Thoracic aorta (tissue), 2 donors: ENCODE measurements at places on chromosomes 5 and 9.

- H3K27me3 ChIP-seq = no peaks in the 10 kb centered on the region
- H3K36me3 ChIP-seq = peaks cover 10% of the 10 kb centered on the region
- peak within 1 kb of the TSS; percentile 80 for H3K27ac ChIP-seq
- peaks cover 14% of the 10 kb centered on the region for H3K4me1 ChIP-seq
Observed at GRCh38 chr9:137277329-137278041, at the start of gene TOR4A. TOR4A (plus strand) TSS chr9:137277726; CDS start chr9:137278690, 964 bp downstream.

GRCh38 chr5:1169211-1170115, 31.9 kb upstream of the SLC6A19 start:
- no peaks in the 10 kb centered on the region for H3K4me1 ChIP-seq
- no peak for DNase-seq
- no peak overlapping the region for H3K4me3 ChIP-seq
- H3K36me3 ChIP-seq = no peaks in the 10 kb centered on the region
- no peak overlapping the region for H3K27ac ChIP-seq
- H3K27me3 ChIP-seq = no peaks in the 10 kb centered on the region

GRCh38 chr5:17991775-17992174, 357.5 kb downstream of the TAF11L14 start:
- no peaks in the 10 kb centered on the region for H3K27me3 ChIP-seq
- H3K4me1 ChIP-seq = no peaks in the 10 kb centered on the region
- H3K4me3 ChIP-seq = no peak overlapping the region
- no peaks in the 10 kb centered on the region for H3K36me3 ChIP-seq
- no peak for DNase-seq

DNA sequence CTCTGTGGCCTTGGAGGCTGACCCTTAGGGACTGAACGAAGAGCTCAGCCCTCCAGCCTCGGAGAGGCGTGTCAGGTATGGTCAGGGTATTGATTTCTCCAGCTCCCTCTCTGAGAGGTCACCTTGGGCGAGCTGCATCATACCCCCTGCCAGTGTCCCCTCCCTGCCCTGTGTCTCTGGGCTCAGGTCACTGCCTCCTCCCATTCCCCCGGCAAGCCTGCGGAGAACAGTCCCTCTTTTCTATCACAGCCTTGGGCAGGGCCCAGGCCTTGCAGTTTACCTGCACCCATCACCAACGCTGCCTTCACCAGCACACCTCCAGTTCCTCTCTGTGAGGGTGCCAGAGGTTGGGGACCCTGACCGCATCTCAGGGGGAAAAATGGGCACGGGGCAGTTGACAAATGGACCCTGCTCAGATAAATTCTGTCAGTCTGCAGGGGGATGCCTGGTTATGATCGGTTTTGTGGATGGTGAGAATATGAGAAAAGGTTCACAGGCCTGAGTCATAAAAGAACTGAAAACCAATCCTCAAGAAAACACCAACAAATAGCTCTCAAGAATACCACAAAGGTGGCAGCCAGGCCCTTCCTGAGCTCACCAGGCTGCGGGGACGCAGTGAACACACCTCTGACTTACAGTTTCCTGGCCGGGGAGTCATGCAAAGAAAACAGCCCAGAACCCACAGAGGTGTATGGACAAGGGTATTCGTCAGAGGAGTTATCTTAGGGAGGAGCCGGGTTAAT, 24.7 kb upstream of the RXRA start:
- no peaks in the 10 kb centered on the region for H3K36me3 ChIP-seq
- H3K4me1 ChIP-seq = no peaks in the 10 kb centered on the region
- H3K4me3 ChIP-seq = no peak overlapping the region
- H3K27ac ChIP-seq = no peak overlapping the region
- no peaks in the 10 kb centered on the region for H3K27me3 ChIP-seq
- no peak for DNase-seq

GRCh38 chr5:3899093-3899492, 303.5 kb downstream of the IRX1 start:
- no peaks in the 10 kb centered on the region for H3K27me3 ChIP-seq
- H3K4me3 ChIP-seq = no peak overlapping the region
- H3K4me1 ChIP-seq = no peaks in the 10 kb centered on the region
- no peak overlapping the region for H3K27ac ChIP-seq
- H3K36me3 ChIP-seq = no peaks in the 10 kb centered on the region
- no peak for DNase-seq

DNA sequence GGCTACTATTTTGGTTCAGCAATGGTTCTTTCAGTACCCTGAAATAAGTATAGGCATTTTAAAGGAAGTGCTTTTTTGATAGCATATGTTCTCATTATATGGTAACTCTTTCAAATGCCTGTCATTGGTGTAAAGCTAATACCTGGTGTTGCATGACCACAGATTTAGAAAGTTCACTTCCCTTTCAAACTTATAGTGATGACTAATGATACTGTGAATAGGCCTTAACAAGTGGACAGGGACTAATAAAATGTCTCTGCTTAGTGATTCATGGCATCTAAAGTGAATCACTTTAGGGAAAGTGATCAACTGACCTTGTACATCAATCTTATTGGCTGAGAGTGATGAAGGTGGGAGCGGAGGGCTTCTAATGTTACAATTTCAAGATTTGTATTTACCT, 21.6 kb downstream of the MRPL22 start:
- no peak overlapping the region for H3K27ac ChIP-seq
- H3K27me3 ChIP-seq = no peaks in the 10 kb centered on the region
- no peak overlapping the region for H3K4me3 ChIP-seq
- DNase-seq = no peak
- no peaks in the 10 kb centered on the region for H3K4me1 ChIP-seq

DNA sequence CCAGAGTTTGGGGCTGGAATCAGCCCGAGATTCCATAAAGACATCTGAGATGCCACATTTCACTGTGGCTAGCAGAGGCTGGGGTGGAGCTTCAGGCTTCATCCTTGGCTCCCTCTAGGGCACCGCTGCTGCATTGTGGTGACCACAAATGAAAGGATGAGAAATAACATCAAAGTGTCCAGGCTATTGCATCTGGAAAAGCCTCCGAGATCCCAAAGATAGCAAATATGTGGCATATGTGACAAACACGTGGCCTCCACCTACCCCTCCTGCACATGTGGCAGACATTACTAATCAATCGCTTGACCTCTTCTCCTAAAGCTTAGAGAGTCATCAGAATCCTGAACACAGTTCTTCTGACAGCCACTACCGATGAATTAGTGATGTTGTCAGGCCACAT, 4.5 kb downstream of the SPARC start:
- DNase-seq = no peak
- peak overlapping the region; percentile 95 for H3K27ac ChIP-seq
- peak overlapping the region; percentile 90 for H3K4me3 ChIP-seq
- peaks cover 70% of the 10 kb centered on the region for H3K4me1 ChIP-seq
- H3K36me3 ChIP-seq = peaks cover 14% of the 10 kb centered on the region

DNA sequence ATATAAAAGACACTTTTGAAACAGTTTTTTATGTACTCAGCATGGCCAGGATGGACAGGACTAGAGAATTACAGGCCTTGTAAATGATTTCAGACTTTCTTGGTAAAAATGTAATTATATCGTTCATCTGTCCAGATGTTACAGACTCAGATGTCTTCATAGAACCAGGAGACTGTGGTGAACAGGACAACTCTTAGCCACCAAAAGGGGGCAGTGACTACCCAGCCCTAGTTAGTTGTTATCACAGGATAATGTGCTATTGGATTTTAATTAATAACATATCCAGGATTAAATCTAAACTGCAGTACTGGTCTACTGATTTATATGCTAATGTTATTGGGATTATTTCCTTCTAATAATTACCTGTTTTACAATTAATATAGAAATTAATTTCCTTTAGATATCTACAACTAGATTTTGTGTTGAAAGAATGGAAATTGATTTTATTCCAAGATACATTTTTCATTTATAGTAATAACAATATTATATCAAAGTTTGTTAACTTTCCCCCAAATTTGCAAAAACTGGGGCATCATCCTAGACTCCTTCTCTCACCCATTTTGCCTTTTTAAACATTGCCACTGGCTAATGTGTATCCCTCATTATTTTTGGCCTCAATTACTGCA, 99.4 kb downstream of the MTREX start:
- DNase-seq = no peak
- H3K36me3 ChIP-seq = peaks cover 17% of the 10 kb centered on the region
- no peak overlapping the region for H3K4me3 ChIP-seq
- H3K27ac ChIP-seq = no peak overlapping the region

GRCh38 chr5:6453937-6454560, 5.4 kb downstream of the UBE2QL1 start:
- H3K4me1 ChIP-seq = peaks cover 52% of the 10 kb centered on the region
- H3K27ac ChIP-seq = peak overlapping the region; percentile 44
- H3K4me3 ChIP-seq = peak overlapping the region; percentile 2
- no peak for DNase-seq

GRCh38 chr9:115914291-115914690, 239.3 kb upstream of the PAPPA start:
- no peaks in the 10 kb centered on the region for H3K4me1 ChIP-seq
- DNase-seq = no peak
- no peaks in the 10 kb centered on the region for H3K27me3 ChIP-seq
- no peak overlapping the region for H3K4me3 ChIP-seq

DNA sequence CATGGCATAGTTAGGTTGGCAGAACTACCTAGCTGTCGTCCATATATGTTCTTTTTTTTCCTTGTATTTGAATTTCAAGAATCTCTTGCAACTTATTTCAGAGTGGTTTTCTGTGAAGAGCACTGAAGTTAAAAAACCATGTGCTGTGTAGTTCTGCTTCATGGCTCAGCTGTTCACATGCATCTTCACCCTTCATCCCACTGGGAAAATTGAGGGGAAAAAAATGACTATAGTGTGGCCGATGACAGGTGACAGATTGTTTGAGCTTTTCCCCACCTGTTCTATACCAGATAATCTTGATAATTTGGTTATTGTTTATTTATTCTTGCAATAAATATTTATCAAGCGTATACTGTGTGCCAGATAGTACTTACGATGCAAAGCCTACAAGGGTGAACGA, 77.8 kb downstream of the AOPEP start:
- DNase-seq = no peak
- peak overlapping the region; percentile 96 for H3K27ac ChIP-seq
- H3K4me1 ChIP-seq = peaks cover 97% of the 10 kb centered on the region
- H3K27me3 ChIP-seq = no peaks in the 10 kb centered on the region
- no peaks in the 10 kb centered on the region for H3K36me3 ChIP-seq

- peak overlapping the region; percentile 16 for H3K4me3 ChIP-seq
- peak overlapping the region; percentile 10 for H3K27ac ChIP-seq
- peaks cover 2% of the 10 kb centered on the region for H3K4me1 ChIP-seq
Observed at GRCh38 chr5:31993165-31993961, 180.8 kb downstream of the GOLPH3 start.

- no peaks in the 10 kb centered on the region for H3K36me3 ChIP-seq
- peak overlapping the region; percentile 83 for H3K4me3 ChIP-seq
- peaks cover 3% of the 10 kb centered on the region for H3K4me1 ChIP-seq
- no peak for DNase-seq
- H3K27me3 ChIP-seq = no peaks in the 10 kb centered on the region
Observed at GRCh38 chr5:43396762-43397304, 15.4 kb downstream of the CCL28 start.

DNA sequence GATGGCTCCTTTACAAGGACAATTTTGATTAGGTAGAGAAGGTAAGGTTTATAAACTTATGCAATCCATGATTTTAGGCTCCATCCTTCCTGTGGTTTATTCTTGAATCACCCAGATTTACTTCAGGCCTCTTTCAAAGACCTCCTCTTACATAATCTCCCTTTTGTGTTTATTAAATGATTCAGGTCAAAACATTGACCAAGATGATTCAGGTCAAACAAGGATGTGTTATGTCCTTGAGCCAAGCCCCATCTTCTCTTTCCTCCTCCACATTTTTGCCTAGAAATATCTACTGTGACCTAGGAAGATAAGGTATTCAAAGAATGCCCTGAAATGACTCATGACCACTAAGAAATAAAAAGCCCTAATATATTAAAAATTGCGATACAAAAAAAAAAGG, 31.8 kb upstream of the TLR4 start:
- no peak overlapping the region for H3K4me3 ChIP-seq
- no peaks in the 10 kb centered on the region for H3K4me1 ChIP-seq
- no peak for DNase-seq
- no peaks in the 10 kb centered on the region for H3K27me3 ChIP-seq

DNA sequence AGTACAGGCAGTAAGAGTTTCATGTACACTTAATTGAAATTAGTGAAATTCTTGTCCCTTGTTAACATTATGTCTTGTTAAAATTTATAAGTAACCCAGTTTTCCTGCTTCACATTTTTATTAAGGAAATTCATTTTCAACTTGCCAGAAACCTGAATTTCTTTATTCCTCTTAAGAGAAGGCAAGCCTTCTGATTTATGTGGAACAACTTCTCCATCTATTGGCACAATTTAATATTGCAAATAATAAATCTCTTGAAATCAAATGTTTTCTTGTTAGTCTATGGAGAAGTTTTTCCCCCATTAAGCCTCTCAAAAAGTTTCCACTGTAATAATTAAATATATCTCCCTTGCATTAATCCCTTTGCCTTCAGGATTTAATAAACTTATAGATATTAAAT, 33.8 kb upstream of the ACO1 start:
- H3K4me3 ChIP-seq = no peak overlapping the region
- no peaks in the 10 kb centered on the region for H3K4me1 ChIP-seq
- no peaks in the 10 kb centered on the region for H3K36me3 ChIP-seq

DNA sequence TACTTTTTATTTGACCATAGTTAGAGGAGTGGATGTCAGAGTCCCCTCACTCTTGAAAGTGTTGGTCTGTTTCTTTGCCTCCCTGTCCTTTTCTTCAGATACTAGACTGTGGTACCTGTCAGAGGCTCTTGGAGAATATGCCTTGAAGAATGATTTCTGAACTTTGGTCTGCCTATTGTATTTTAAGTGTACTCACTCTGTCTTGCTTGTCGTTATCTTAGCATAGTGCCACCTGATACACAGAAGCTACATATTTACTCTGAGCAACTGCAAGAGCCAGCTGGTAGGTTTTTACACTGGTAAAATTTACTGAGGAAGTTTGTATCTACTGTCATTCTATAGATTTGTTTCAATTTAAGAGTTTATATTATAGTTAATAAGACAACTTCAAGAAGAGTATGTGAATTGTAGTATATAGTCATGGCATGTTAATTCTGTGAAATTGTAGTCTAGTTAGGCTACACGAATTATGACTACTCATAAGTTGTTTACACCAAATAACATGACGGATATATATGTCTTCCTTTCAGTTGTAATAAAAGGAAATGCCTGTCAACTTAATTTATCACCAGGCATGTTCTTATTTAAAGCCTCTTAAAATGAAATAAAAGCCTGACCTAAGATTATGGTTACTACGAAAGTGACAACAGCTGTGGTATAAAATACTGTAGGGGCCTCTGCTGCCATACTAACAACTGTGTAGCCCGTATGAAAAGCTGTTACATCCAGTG, 201.7 kb downstream of the KDM4C start:
- DNase-seq = no peak
- no peaks in the 10 kb centered on the region for H3K36me3 ChIP-seq
- H3K27ac ChIP-seq = no peak overlapping the region

- no peak overlapping the region for H3K27ac ChIP-seq
- H3K4me3 ChIP-seq = no peak overlapping the region
- H3K27me3 ChIP-seq = no peaks in the 10 kb centered on the region
- H3K36me3 ChIP-seq = no peaks in the 10 kb centered on the region
Observed at GRCh38 chr5:157855404-157855994, 3.4 kb downstream of the CLINT1 start.

GRCh38 chr9:137689745-137690529, 71.1 kb downstream of the EHMT1 start:
- no peak overlapping the region for H3K4me3 ChIP-seq
- no peaks in the 10 kb centered on the region for H3K36me3 ChIP-seq
- peaks cover 26% of the 10 kb centered on the region for H3K4me1 ChIP-seq
- no peaks in the 10 kb centered on the region for H3K27me3 ChIP-seq
- H3K27ac ChIP-seq = no peak overlapping the region

GRCh38 chr9:132578367-132578932, 4.0 kb upstream of the BARHL1 start:
- peaks cover 6% of the 10 kb centered on the region for H3K4me1 ChIP-seq
- no peaks in the 10 kb centered on the region for H3K36me3 ChIP-seq
